ENCODE measurements at places on chromosomes 16 and 17. TPM values are rescaled to one million over a fixed set of nuclear protein-coding genes. Genes with fewer than 3 reads are reported as not detected.

DNA sequence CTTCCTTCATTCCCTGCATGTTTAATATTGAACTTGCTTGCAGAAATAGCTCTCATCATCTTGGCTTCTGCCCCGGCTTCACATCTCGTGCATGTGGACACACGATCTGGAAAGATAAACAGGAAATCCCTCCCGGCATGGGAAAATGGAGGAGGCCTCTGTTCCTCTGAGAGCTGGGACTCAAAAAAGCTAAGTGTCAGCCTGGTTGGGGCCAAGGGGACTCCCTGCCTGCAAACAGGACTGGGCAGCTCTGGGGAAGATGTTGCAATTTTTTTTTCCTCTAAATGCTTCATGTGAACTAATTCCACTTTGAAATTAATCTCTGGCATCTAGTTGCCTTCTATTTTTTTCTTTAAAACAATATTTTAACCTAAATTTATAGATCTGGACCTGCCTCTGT, 24.8 kb downstream of the ITPRIPL2 start:
- DNase-seq = peak; percentile 52

GRCh38 chr17:20228410-20228809, 219.3 kb downstream of the SPECC1 start:
- DNase-seq = no peak

DNA sequence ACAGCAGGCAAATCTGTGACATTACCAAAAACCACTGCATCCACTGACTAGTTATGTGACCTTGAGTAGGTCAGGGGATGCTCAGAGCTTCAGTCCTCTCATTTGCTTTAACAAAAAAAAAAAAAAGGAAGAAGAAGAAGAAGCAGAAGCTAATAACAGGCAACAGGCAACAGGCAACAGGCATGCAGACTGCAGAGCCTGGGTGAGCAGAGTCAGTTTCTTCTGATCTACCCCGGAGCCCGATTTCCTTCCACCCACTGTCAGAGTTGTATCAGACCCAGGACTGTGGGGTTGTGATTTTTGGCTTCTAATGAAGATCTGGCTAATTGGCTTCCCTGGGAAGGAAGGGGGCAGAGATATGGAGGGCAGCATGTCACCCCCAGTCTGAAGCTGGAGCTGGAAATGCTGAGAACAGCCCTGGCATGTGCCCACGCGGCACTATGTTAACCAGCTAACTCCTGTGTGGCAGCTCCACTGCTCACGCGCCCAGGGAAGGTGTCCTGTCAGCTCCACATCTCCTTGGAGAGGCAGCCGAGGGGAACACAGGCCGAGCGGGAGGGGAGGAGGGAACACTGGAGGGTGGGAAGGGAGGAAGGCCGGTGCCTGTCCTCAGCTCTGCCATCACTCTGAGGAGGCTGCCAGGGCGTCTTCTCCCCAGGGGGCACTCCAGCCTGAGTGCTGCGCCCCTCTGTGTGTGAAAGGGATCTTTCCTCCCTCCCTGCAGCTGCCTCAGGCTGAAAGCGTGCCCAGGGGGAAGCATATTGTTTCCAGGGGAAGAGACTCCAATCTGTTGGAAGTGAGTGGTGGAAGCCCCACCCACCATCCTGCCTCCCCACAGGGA, 17.6 kb downstream of the SRCIN1 start:
- no peak for DNase-seq

DNA sequence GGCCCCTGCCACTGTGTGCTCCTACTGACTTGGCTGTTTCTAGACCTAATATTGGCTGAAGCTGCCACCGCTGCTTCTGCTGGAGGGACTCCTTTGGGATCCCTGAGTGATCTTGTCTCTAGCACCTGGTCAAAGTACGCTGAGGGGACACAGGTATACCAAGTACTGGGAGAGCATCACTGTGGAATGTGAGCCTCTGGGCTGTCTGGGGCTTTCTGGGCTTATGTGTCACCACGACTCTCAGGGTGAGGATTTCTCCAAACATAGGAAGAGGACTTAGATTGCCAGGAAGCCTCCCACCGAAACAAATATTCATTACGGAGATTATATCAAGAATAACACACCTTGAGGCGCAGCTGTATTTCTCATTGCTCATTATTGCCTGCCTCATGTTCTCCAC, 435.8 kb downstream of the HS3ST3B1 start:
- DNase-seq = no peak

The ACE gene
- 6.2 TPM for total RNA-seq

The SULT1A2 gene
- total RNA-seq = 2.3 TPM

The CD300A gene
- 3.1 TPM for total RNA-seq

The MT3 gene
- not detected for total RNA-seq
